Activated CD4-positive, alpha-beta T cell treated with anti-CD3 and anti-CD28 coated beads, Interleukin-2, Interleukin-6, amounts not matched to agents 100 ng/mL and 50 ng/mL, durations not matched to agents 16 hours and 8 hours (primary cell): ENCODE measurements at places on chromosomes 7 and 10.

DNA sequence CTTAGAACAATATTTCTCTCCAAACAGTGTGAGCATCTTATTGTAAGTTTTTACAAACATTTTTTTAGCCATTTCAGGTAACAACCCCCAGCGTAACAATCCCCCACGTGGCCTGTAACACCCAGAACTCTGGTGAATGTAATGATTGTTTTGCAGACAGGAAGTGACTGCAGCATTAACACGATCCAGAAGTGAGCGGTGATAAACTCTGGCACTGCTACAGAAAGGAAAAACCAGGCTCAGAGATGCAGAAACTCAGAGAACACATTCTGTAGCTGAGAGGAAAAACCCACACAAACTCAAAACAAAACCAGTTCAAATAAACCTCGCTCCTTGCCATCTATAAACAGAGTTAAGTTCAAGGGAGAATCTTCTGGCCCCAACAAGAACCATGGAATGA, 285.7 kb downstream of the FGFR2 start:
- no peak for DNase-seq

GRCh38 chr7:90424720-90425119, 21.5 kb downstream of the CLDN12 start:
- DNase-seq = peak; percentile 50

DNA sequence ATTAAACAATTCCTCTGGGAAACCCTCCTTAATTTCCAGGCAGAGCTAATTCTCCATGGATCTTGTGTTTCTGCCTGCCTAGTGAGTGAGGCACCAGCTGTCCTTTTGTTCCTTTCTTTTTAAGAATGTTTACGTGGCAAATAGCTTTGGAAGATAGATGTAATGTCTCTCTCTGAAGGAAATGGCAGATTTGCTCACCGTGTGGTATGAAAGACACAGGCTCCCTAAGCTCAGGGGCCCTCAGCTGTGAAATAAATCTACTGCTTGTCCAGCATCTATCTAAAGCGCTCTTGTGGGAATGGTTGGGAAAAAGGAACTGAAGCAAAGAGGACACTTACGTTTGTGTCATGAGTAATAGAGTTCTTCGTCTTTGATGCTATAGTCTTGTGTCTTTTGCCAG, 64.6 kb downstream of the FAS start:
- DNase-seq = no peak

DNA sequence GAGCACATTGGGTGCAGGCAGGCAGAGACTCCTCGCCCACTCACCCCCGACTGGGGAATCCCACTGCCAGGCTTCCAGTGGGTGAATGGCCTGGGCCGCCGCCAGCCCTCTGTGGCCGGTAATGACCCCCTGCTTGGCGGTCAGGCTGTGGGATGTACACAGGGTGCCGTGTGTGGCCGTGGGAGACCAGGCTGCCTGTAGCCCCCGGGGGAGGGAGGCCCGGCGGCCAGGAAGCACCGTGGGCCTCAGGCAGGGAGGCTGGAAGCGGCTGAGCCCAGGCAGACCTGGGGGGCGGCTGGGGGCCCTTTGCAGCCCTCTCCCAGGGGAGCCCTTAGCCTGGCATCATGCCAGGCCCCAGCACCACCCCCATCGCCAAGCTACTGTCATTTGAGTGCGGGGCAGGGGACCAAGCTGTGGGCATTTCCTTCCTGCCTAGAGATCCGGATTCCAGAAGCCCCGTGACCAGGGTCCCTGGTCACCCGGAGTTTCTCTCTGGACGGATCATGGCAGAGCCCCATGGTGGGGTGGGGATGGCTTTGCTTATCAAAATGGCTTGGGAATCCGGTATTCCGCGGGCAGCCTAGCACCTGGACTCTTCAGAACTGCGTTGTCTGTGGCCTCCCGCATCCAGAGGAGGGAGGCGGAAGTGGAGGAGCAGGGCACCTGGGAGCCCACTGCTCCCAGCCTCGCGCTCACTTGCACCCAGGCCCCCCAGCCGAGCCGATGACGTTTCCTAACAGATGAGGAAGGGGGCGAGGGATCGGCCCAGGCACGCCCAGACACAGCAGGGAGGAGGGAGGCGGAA, 1.1 kb downstream of the TTYH3 start:
- DNase-seq = no peak

GRCh38 chr7:55202150-55202913, 162.8 kb upstream of the LANCL2 start:
- DNase-seq = no peak

DNA sequence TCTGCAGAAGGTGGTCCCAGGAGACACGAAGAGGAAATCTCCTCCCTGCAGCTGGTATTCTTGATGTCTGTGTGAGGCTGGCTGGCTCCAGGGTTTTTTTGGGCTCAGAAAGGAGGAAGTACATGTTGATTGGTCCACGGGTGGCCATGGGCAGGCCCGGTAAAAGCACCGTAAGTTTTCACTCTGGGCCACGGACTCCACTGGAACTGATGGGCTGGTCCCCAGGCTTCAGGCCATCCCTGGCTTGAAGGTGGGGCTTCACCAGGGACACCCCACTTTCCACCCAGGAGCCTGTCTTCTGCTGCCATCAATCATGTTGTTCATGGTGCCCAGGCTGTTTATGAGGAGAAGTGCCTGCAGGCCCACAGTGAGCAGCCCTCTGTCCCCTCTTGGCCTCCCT, 736.8 kb downstream of the PCDH15 start:
- no peak for DNase-seq

DNA sequence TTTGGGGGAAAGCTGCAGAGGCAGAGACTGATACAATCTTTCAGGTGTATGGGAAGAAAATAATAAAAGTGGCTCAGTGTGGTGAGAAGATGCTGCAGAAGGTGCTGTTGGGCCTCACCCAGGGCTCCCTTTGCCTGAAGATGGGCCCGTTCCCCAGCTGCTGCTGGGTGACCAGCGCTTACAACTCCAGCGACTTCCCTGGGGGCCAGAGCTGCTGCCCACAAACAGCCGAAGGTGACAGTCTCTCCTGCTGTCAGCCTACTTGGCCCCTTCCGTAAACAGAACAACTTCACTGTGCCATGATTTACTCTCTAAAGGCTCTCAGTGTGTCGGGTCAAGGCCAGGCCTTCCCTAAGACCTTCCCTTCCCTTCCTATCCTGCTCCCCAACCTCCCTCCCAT, 93.6 kb upstream of the PCBD1 start:
- no peak for DNase-seq

DNA sequence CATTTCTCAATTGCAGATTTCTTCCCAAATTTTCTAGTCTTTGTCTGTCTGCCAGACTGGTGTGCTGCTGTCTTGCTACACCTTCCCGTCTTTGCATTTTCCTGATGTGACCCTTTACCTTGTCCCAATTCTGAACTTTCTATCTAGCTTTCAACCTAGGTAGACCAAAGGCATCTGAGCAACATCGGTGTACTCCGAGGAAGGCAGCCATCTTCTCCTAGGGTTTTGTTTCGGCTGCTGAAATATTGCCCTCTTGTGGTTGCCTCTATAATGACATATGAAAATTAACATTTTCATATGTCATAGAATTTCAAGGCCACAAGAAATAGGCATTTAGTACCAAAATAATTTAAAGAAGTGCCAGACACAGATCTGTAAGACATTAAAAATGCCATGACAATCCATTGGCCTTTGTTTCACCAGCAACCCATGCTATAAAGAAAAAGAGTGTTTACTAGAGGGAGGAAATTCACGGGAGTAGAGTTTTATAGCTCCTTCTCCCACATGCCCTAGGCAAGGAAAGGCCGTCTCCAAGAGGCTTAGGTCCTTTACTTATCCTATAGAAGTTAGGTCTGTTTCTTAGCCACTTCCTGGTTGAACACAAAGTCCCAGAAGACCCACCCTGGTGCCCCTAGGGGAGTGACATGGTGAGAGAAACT, 23.4 kb downstream of the OR9A2 start:
- peak; percentile 72 for DNase-seq

- DNase-seq = no peak
Measured at GRCh38 chr10:68560186-68560942, at the start of gene TET1. TET1 (plus strand) TSS chr10:68560337; CDS start chr10:68572339, 12,002 bp downstream.

GRCh38 chr10:47121336-47121735, 178.7 kb upstream of the GDF10 start:
- DNase-seq = no peak

- no peak for DNase-seq
Measured at GRCh38 chr7:129780974-129781927, 169.7 kb downstream of the NRF1 start.

DNA sequence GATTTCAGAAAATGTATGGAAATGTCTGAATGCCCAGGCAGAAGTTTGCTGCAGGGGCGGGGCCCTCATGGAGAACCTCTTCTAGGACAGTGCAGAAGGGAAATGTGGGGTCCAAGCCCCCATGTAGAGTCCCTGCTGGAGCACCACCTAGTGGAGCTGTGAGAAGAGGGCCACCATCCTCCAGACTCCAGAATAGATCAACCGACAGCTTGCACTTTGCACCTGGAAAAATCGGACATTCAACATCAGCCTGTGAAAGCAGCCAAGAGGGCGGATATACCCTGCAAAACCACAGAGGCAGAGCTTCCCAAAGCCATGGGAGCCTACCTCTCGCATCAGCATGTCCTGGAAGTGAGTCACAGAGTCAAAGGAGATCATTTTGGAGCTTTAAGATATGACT, 14.3 kb downstream of the RPEL1 start:
- DNase-seq = no peak

DNA sequence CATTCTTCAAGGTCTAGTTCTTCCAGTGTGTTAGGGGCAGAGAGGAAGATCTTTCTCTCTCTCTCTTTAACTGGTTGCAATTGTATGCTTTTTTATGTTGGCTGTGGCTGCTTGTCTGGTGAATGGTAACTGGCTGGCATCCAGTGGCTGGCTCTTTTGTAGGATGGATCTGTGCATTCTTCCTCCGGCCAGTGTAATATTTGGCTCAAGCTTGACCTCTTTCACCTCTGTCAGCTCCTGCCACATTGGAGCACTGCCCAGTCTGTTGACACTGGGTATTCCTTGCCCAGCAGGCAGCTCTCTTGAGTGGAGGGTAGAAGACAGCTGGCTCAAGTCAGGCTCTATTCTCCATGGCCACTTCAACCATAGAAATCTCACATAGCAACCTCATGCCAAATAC, 528.3 kb downstream of the PHTF2 start:
- no peak for DNase-seq

DNA sequence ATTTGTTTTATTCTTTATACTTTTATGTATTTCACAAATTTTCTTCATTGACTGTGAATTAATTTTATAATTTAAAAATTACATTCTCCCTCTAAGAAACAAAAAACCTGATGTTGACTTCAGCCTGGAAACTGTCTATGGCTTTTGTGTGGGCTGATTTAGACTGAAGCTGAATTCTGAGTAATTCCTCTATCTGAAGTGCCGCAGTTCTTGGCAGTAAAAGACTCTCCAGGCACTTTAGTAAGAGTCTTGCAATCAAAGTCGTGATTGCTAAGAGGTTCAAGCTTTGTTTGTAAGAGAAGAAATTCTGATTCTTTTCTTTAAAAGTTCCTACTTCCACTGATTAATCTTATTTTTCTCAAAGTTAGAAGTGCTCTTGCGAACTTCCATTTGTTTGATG, 3.4 kb upstream of the CEP41 start:
- DNase-seq = no peak

- DNase-seq = no peak
Measured at GRCh38 chr7:18472161-18472483, 23.4 kb upstream of the HDAC9 start.

GRCh38 chr10:33212061-33212748, 122.3 kb downstream of the NRP1 start:
- no peak for DNase-seq

DNA sequence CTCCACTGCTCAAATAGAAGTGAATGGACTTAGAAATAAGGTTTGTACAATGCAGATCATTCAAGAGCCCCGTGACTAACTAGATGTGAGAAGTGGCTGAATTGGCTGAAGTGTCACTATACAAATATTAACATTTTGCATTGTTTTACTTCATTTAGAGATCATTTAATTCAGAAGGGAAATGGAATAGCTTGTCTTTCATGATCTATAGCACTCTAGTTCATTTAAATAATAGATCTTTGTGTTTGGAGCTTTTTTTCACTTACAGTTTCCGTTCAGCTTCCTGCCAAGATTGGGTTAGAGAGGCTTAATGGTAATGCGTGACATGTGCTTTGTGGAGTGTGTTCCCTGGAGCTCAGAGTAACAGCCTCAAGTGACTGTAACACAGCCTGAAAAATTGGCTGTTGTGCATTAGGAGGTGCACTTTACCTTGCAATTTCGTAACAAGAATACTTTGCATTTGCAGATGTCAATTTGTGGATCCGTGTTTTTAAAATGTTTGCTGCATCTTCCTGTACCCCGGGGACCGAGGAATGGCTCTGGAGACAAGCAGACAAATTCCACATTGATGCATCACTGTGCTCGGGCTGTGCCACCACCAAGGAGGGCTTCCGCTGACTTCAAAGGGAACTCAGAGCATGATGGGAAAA, 170.3 kb downstream of the NRP1 start:
- DNase-seq = no peak

- DNase-seq = peak; percentile 87
Measured at GRCh38 chr7:23546897-23547572, 15.3 kb upstream of the TRA2A start.

- no peak for DNase-seq
Measured at GRCh38 chr7:33837356-33837851, 67.9 kb upstream of the BMPER start.

- DNase-seq = peak; percentile 0
Measured at GRCh38 chr7:28661826-28662595, 249.7 kb downstream of the CREB5 start.

DNA sequence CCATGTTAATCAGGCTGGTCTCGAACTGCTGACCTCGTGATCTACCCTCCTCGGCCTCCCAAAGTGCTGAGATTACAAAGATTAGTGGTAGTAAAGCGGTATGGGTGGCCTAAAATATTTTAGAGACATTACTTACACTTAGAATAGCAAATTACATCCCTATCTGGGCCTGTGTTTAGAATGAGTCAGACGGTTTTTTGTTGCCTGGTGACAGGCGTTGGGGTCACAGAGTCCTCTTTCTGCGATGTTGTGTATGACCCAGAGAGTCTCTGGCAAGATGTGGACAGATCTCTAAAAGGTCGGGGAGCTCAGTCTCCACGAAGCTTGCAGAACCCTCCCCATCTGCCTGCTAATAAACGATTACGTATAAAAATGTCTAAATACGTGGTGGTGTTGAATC, 39.6 kb upstream of the PRKCQ start:
- DNase-seq = no peak

GRCh38 chr10:28171468-28172222, 131.2 kb downstream of the MPP7 start:
- DNase-seq = no peak

DNA sequence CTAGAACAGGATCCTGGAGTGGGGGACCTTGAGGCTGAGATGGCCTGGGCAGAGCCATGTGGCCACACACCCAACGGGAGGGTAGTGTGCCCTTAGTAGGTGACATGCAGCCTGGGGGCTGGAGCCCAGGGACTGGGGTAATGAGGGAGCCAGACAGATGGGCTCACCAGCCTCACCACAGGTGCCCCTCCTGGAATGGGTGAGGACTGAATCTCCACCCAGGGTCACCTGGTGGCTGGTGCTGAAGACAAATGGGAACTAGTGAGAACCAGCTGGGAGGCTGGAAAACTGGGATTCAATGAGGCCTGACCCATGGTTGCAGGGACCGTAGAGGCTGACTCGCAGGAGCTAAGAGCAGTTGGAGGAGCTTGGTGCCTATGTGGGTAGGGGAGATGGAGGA, 6.1 kb downstream of the ZP3 start:
- DNase-seq = no peak
